Mucosa of gallbladder (tissue), 1 donor: ENCODE measurements at places on chromosomes 7 and 10.

DNA sequence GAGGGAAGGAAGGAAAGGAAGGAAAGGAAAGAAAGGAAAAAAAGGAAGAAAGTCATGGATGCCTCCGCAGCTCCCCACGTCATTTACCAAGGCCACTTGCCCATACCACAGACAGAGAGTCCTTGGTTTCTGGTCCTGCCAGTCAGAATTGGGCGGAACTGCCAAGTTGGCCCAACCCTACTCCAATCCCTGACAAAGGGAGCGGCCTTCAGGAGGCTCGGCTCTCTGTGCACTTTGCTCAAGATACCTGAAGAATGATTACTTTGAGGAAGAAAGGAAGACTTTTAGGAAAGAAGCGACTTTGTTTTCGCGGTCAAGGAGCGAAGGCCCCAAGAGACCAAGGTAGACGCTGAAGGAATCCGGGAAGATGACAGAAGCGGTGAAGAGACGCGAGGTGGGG, 49.1 kb upstream of the FXYD4 start:
- DNase-seq, result peak; percentile 71

GRCh38 chr10:128751284-128751683, 625.1 kb upstream of the MKI67 start:
- no peak for DNase-seq

- no peak for DNase-seq
Observed at GRCh38 chr7:138245682-138246081, 169.4 kb downstream of the AKR1D1 start.

DNA sequence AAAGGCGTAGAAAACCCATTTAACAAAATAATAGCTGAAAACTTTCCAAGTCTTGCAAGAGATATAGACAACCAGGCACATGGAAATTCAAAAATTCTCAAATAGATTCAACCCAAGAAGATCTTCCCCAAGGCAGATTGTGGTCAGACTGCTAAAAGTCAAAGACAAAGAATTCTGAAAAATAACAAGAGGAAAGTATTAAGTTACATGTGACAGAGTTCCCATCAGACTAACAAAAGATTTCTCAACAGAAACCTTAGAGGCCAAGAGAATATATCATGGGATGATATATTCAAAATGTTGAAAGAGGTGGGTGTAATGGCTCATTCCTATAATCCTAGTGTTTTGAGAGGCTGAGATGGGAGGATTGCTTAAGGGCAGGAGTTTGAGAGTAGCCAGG, 59.8 kb downstream of the TMEM178B start:
- DNase-seq, result no peak

GRCh38 chr10:6229290-6229689, 26.6 kb downstream of the PFKFB3 start:
- DNase-seq, result no peak

- no peak for DNase-seq
Observed at GRCh38 chr7:80860554-80860953, 58.3 kb downstream of the SEMA3C start.

- DNase-seq, result peak; percentile 19
Observed at GRCh38 chr7:8389593-8390261, 43.7 kb upstream of the NXPH1 start.
